Esophagus squamous epithelium (tissue), 5 donors: ENCODE measurements at places on chromosomes 12 and 14.

- DNase-seq, result no peak
Observed at GRCh38 chr14:100484531-100485267, 102.5 kb downstream of the BEGAIN start.

DNA sequence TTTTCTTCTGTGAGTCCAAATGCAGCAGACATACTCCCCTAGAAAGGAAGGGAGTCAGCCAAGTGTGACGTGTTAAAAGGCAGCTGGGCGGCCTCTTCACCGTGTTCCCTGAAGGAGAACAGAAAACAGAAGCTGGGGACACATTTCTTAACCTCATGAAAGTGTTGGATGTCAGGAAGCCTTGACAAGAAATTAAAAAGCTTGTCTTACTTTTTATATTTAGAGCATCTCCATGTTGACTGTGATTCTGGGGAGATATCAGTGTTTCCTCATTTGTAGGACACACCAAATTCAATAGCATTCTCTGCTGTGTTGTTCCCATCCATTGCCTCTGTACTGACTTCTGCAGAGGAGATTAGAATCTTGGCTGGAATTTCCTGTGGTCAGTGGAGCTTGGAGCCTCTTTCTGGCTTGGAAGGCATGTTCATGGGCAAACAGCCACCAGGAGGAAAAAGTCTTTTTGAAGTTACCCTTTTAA is 93.7 kb downstream of the RMST start:
- DNase-seq, result no peak

DNA sequence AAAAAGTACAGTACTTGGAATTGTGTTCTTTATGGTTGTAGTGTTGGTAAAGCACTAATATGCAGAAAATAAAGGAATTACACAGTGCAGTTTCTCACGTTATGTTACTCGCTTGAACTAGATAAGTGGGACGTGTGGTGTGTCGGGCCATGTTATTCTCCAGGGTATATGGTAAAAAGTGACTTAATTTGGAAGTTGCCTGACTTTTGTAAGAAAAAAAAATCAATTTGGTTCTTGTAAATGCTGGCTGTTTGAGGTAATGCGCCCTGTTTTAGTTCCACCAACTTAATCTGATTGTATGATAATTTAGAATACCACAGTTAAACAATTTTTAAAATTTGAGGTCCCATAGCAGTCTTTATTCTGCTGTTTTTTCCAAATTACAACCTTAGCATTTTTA is 4.1 kb downstream of the ARF6 start:
- no peak for DNase-seq

DNA sequence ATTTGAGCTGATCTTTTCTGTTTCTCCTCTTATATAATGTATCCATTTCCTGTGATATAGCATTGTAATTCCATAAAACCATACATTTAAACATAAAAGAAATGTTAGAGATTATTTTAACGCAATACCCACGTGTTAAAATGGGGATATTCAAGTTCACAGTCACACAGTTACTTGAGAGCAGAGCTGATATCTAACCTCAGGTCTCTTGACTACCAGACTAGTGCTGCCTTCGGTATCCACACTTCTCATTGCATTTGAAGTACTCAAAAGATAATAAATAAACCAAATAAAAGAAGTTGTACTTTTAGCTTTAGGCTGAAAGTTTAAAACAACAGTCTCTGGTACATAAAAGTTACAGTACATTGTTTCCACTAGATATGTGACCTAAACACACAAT is 2.9 kb downstream of the CLECL1 start:
- no peak for DNase-seq

DNA sequence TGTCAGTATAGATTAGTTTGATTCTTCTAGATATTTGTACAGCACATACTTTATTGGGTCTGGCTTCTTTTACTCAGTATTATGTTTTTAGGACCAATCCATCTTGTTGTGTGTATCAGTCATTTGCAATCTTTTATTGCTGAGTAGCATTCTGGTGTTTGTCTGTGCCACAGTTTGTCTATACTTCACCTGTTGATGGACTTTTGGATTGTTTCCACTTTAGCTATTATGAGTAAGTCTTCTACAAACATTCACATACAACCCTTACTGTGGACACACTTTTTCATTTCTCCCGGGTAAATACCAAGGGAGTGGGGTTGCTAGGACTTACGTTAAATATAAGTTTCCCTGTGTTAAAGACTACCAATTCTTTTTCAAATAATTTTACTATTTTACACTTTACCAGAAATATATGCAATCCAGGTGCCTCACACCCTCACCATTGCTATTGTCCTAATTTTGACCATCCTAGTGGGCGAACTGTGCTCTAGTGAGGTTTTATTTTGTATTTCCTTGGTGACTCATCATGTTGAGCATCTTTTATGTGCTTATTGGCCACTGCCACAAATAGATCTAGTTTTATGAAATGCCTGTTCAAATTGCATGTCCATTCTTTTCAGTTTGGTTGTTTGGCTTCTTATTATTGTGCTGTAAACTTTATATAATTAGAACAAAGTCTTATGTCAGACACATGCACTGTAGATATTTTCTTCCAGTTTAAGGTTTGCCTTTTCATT is 304.7 kb upstream of the TMTC1 start:
- no peak for DNase-seq
